ENCODE measurements at places on chromosomes 1 and 21.

- no peak for DNase-seq
Measured at GRCh38 chr1:222424826-222425225, 123.1 kb downstream of the HHIPL2 start.

DNA sequence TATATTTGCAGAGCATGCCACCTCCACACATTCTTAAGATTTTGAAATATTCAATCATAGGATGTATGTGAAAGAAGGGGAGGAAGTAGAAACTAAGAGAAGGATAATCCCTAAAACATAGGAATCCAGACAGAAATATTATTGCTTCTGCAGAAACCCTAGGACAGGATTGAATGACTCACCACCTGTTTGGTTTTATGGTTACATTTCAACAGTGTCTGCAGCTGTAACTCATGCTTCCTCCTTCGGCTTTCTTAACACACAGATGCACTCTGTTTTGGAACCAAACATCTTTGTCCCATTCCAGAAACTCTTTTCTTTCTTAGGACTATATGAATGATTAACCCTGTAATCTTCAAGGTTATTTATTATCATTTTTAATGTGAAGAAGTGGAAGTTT lies 20.7 kb downstream of the RGS7 start:
- DNase-seq: no peak

GRCh38 chr1:167330601-167331293 lies 110.1 kb downstream of the POU2F1 start:
- DNase-seq: no peak

- DNase-seq: no peak
Measured at GRCh38 chr1:58911841-58912499, 128.1 kb upstream of the JUN start.

DNA sequence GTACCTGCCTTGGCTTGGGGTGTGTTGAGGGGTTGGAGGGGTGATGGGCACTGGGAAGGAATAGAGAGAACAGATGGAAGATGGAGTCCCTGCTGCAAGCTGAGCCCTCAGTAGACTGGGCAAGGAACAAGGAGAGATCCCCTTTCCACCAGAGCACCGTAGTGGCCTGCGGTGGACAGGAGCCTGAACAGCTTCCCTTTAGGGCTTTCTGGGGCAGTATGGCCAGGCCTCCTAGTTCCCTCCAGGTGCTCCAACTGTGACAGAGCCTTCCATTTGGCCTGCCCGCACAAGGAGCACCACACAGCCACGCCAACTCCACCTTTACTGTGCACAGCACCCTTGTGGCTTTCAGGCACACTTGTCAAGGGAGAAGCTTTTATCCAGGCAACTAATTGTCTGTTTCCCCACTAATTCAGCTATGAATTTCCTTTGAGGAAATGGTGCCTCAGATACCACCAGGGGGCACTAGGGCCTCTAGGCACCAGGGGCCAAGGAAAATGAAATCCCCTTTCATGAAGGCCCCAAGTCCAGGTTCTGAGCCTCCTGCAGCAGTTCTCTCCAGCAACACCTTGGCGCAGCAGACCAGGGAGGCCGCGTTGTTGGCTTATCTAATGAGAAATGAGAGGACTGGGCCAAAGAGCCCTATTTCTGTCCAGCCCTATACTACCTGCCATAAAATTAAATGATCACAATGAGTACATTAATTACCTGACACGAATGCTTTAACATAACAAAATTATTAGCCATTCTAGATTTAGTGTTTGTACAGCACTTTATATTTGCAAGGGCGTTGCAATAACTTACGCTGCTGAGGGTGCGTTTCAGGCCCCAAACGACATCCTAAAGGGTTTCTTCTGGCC lies 23.1 kb upstream of the ERI3 start:
- peak; percentile 14 for DNase-seq
